NCI-H2107 (cell line): ENCODE measurements at places on chromosomes 16 and 17.
A peak's percentile ranks its signal among the peaks of the same experiment; 100 is the strongest.

- no peak for DNase-seq
Measured at GRCh38 chr17:57940653-57941329, 14.4 kb downstream of the CUEDC1 start.

DNA sequence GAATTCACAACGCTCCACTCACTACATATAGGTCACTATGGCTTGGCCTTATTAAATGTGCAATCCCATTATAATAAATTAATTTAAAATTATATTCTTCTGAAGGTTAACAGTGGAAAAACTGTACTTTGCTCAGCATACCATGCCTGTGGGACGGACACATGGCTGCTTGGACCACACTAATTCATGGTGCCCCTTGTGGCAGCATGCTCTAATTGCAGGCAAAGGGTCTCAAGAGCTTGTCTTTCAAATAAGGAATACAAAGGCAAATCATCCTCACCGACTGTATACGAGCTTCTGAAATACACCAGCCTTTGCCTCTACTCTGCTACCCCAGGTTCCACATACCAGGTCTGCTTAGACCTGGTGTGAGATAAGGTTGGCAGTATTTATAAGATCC is 11.7 kb downstream of the SMPD3 start:
- DNase-seq, result no peak

DNA sequence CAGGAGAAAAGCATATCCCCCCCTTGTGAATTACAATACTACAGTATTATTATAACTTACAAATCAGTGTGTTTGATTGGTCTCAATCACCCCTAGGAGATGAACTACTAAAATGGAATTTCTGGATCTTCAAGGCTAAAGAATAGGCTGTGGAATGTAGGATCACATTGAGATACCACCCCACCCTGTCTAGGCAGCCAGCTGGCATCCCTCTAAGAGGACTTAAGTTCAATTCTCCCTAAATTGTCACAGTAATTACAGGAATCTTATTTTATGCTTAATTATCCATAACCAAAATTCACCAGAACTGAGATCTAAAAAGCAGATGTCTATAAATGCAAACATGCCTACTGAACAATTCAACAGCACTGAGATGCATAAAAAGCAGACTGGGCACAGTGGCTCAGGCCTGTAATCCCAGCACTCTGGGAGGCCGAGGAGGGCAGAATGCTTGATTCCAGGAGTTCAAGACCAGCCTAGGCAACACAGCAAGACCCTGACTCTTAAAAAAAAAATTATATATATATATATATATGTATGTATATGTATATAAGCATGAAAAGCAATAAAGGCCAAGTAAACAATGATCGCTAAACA is 12.0 kb downstream of the AP1G1 start:
- no peak for DNase-seq

GRCh38 chr16:78461496-78462287 is 362.2 kb downstream of the WWOX start:
- no peak for DNase-seq

- DNase-seq, result no peak
Measured at GRCh38 chr16:11432856-11433395, 87.7 kb downstream of the RMI2 start.

- no peak for DNase-seq
Measured at GRCh38 chr16:88057656-88058055, 106.4 kb downstream of the BANP start.

GRCh38 chr17:28041844-28042656 is 427 bp upstream of the NLK start:
- DNase-seq, result no peak

DNA sequence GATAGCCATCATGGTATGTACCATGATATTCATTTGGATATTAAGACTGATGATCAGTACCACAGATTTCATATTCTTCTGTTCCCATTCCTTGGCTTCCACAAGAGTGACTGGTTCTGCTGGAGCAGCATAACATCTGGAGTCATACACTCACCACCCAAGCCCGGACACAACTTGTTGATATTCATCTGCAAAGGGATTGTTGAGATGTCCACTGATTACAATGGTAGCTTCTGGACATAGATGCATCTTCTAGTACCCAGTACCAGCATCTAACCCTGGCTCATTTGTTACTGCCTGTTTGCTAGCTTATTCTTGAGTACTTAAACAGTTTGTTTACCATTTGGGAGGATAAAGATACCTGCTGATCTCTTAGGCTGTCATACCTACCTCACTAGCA is 235.7 kb upstream of the AXIN2 start:
- DNase-seq, result no peak

GRCh38 chr17:31051506-31051905 is 43.3 kb upstream of the NF1 start:
- DNase-seq, result no peak

- no peak for DNase-seq
Measured at GRCh38 chr17:12349297-12349696, 316.4 kb upstream of the MYOCD start.

DNA sequence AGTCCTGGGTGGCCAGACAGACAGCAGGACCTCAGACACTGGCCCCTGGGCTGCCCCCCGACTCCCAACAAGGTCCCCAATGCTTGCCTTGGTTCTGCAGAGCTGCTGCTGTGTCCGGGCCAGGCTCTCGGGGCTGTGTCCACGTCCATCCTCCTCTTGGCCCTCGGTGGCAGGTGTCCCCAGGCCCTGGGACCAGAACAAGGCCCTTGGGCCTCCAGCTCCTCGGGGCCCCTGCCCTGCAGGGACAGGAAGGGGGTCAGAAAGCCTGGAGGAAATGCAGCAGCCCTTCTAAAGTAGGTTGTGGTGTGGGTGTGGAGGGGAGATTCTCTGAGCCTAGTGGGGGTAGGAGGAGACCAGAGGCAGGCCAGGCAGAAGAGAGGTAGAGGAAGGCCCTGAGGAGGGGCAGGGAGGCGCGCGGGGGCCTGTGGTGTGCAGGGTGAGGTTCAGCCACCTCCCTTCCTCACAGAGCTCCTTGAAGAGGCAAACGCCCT is 2.5 kb upstream of the AXIN1 start:
- no peak for DNase-seq

DNA sequence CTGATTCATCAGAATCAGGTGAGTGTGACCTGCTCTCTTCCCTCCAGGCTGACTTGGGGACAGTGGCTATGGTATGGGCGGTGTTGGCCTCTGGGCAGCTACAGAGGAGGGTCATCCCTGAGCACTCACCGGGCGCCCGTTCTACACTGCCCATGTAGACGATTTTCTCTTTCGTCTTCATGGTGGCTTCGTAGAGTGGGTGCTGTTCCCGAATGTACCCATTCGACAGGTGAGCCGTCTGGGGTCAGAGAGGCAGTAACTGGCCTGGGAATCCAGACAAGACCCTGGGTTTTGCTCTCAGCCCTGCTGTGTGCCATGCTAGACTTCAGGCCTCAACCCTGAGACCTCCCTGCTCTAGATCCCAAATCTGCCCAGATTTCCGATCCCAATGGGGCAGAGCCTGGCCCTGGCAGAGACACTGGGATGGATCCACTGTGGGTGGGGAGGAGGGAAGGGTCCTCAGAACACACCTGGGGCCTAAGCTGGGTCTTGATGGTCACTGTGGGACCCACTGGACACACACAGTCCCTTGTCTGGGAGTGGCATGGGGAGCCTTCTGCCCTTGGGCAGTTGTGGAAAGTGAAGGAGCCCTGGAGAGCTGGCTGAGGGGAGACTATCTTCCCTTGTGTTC is 13.2 kb downstream of the USP6 start:
- DNase-seq, result no peak

DNA sequence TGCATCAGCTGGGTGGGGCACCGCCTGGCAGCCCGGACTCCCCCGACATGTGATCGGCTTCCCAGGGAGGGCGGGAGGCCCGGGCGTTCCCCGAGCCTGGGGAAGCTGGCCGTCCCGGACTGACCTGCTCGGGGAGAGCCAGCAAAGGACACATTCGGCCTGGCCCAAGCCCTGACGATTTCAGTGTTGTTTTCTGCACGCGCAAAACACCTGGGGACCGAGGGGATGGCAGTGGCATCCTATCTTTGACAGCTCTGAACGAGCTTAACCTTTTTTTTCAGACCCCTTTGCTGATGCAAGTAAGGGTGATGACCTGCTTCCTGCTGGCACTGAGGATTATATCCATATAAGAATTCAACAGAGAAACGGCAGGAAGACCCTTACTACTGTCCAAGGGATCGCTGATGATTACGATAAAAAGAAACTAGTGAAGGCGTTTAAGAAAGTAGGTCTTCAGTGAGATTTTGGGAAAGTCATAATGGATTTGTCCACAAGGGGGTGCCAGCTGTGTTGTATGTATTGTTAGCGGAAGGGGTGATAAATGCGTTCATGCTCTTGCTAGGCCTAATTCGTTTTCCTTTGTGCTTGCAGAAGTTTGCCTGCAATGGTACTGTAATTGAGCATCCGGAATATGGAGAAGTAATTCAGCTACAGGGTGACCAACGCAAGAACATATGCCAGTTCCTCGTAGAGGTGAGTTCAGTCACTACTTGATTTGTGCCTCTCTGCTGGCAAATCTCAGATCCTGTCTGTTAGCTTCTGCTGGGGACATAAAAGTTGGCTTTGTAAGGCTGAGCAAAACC is 1.0 kb downstream of the EIF1 start:
- no peak for DNase-seq

DNA sequence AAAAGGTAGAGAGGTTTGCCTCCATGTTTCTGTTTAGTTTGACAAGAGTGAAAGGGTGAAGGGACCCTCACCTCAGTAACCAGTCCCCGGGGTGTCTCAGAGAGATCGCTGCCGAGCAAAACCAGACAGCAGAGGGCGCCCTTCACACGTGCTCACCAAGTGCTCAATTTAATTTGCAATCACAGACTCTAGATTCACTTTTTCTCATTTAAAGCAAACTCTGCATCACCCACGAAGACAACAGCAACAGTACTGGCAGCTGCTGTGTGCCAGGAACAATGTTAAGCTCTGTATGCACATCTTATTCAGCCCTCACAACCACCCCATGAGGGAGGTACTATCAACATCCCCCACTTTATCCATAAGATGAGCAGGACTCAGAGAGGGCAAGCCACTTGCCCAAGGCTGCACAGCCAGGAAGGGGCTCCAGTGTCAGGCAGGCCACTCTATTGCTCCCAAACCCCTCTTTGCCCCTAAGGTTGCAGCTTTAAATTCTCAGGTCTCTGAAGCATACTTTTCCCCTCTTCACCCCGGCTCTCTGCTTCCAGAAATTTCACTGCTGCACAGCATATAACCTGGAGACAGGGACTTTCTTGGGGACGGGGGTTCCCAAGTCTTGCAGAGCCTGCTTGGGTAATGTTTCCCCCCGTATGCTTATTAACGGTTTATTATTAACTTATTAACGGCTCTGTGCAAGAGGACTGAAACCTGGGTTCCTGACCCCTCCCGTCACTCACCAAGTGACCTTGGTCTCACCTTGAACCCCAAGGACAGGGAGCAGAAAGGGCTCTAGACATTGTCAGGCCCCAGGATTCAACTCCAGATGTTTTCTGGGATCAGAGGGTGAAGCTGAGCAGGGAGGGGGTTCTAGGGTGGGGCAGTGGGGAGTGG is 70.9 kb downstream of the CNGB1 start:
- peak; percentile 68 for DNase-seq

GRCh38 chr17:78057113-78057740 is 71.3 kb downstream of the TMC6 start:
- no peak for DNase-seq

DNA sequence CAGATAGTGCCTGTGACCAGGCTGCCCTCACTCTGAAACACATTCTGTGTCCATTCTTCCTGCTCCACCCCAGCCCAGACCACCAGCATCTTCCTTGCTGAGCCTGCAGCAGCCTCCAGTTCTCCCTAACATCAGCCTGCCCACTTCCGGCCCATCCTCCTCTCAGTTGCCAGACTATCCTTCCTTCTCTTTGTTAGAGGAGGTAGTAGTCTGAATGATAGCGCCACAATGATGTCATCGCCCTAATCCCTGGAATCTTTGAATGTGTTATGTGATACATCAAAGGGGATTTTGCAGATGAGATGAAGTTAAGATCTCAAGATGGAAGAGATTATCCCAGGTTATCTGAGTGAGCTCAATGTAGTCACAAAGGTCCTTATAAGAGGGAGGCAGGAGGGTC is 3.2 kb upstream of the ZDHHC1 start:
- DNase-seq, result no peak

DNA sequence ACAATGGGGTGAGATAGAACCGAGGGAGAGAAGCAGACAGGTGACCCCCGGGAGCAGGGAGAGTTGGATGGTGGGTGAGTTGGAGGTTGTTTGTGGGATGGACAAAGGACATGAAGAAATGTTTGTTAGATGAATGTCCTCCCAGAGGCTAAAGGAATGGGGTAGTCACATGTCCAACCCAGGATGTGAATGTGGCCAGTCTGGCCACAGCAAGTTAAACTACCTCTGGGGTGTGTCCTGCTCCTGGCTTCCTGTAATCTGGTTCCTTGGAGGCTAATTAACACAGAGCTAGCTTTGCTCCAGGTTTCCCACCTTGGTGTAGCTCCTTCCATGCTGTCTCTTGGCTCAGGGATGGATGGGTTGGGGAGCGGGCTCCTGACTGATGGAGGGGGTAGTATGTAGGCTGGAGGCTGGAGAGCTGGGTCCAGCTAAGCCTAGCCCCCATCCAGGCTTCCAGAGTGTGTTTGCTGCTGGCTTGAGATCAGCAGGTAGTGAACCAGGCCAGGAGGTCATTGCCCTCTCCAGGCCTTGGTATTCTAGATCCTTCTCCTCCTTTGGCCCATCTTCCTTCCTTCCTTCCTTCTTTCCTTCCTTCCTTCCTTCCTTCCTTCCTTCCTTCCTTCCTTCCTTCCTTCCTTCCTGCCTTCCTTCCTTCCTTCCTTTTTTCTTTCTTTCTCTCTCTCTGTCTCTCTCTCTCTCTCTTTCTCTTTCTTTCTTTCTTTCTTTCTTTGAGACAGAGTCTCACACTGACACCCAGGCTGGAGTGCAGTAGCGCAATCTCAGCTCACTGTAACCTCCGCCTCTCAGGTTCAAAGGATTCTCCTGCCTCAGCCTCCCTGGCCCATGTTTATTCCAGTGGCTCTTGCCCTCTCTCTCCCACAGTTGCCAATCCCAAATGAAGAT is 28.0 kb upstream of the UBE2G1 start:
- DNase-seq, result no peak

GRCh38 chr17:78960928-78961327 is 18.8 kb downstream of the LGALS3BP start:
- no peak for DNase-seq

DNA sequence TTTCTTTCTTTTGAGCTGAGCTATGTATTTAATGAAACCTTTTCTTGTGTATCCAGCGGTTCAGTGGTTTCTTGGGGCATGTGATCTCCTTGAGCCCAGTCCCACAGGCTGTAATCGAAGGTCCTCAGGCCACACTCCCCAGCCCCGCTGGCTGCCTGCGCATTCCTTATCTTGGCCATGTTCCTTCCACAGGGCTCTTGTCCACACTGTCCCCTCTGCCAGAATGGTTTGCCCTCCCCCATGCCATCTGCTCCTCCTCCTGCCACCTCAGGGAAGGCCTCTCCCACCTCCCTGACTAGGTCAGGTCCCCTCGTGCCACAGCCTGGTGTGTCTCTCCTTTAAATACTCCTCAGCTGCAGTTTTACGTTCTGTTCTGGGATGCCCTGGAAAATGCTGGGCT is 12.1 kb upstream of the NLRC5 start:
- DNase-seq, result no peak

GRCh38 chr16:79483336-79483735 is 117.2 kb downstream of the MAF start:
- no peak for DNase-seq

GRCh38 chr17:19641687-19642372 is 6.7 kb upstream of the ALDH3A2 start:
- DNase-seq, result no peak

GRCh38 chr17:62866471-62866870 is 58.4 kb upstream of the MARCHF10 start:
- no peak for DNase-seq

- DNase-seq, result no peak
Measured at GRCh38 chr16:58333985-58334384, 39.2 kb upstream of the PRSS54 start.

- DNase-seq, result no peak
Measured at GRCh38 chr17:55441544-55441943, 19.9 kb upstream of the MMD start.
